CD4-positive, alpha-beta T cell treated with Interleukin-4 for 1 hour (primary cell): ENCODE measurements at places on chromosomes 3 and 15.

DNA sequence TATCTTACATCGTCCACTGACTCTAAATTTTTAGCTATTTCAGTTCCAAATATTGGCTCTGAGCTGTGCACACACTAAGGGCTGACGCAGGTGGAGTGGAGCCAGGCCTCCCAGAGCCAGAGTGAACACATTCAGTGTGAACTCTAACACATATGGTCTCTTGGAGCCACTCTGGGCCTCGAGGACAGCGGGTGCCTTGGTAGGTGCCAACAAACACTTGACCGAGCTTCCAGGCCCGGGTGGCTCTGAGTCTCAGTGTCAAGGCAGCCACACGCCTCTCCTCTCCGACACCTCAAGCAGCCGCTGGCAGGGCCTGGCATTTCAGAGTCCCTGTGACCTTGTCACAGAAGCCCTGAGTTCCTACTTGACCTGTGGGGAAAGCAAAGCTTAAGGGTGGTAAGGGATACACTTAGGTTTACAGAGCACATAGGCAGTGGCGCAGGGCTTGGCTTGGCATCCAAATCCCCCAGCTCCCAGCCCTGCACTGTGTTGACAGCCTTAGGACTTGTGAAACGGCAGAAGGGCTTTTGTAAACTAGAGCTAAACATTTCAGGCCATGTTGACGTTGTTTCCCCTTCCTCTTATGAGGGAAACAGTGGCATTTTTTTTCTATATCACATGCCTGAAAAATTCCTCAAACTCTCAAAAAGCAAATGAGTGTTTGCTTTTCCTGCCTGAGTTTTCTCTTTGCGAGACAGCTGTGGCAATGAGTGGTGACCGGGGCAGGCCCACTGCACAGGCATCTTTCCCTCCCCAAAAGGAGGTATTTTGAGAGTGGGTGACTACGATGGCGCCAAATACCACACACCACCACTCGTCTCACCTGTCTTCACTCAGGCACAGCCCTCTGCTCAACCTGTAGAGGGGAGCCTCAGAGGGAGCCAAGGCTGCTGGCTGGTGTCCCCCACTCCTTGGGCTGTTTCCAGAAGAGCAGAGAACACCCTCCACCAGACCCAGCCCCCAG, 60.8 kb downstream of the DAPK2 start:
- DNase-seq, result no peak

DNA sequence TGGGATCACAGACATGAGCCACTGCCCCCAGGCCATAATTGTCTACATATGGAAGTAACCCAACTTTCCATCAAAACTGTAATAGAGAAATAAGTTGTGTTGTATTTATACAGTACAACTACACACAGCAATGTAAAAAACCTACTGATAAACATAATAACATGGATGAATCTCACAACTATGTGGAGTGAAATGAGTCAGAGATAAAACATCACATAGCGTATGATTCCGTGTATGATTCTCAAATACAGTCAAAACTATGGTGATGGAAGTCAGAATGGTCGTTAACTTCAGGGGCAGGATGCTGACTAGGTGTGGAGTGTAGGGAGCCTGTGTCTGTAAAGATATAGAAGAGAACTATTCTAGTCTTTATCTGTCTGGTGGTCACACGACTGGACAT, 332.7 kb upstream of the SLCO3A1 start:
- no peak for DNase-seq

GRCh38 chr15:33526532-33526931, 215.8 kb downstream of the RYR3 start:
- no peak for DNase-seq

- DNase-seq, result no peak
Observed at GRCh38 chr3:158134363-158134762, 24.5 kb downstream of the RSRC1 start.

GRCh38 chr15:81407718-81408117, 33.7 kb upstream of the TMC3 start:
- no peak for DNase-seq

- no peak for DNase-seq
Observed at GRCh38 chr3:64238971-64239667, 13.9 kb upstream of the PRICKLE2 start.
